ENCODE measurements at places on chromosomes 2 and 18.

- no peak for DNase-seq
These were observed 59.1 kb downstream of the CMPK2 start for GRCh38 chr2:6806604-6807003.

DNA sequence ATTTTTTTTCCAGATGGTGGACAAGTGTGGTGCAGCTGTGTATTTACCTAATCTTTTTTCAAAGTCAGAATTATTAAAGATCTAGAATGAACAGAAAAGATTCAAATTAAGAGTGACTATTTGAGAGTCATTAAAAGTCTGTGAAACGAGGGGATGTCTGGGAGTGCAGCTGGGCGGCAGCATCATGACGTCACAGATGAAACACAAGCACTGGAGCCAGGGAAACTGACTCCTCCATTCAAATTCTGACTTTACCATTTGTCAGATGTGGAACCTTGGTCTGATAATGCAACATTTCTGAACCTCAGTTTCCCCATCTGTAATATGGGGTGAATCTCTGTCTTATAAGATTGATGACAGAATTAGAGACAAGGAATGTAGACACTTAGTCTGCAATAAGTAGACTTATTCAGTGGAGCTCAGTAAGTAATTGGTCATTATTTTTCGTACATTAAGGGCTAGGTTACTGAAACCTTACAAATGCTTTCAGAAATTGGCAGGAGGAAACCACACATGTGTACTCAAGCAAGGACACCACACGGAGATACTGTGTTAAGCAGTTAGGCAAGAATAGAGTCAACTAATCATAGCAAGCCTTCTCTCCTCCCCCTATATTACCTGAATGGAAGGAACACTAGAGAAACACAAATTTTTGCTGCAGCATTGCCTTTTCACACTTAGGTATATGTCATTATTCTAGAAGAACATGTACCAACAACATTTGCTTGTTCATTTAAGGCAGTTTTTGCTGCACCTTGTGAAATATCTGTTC, 27.8 kb upstream of the CXXC1 start:
- no peak for DNase-seq

DNA sequence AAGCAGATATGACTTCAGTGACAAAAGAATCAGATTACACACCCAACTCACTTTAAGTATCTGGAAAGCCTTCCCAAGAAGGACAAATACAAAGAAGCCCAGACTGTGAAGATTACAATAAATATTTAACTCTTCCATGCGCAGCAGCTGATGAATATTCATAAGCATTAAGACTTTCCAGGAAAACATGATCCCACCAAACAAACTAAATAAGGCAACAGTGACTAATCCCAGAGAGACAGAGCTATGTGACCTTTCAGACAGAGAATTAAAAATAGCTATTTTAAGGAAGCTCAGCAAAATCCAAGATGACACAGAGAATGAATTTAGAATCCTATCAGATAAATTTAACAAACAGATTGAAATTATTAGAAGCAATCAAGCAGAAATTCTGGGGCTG, 108.2 kb upstream of the UBE2E3 start:
- DNase-seq, result no peak

GRCh38 chr2:98446850-98447249, 2.2 kb downstream of the INPP4A start:
- DNase-seq, result no peak

DNA sequence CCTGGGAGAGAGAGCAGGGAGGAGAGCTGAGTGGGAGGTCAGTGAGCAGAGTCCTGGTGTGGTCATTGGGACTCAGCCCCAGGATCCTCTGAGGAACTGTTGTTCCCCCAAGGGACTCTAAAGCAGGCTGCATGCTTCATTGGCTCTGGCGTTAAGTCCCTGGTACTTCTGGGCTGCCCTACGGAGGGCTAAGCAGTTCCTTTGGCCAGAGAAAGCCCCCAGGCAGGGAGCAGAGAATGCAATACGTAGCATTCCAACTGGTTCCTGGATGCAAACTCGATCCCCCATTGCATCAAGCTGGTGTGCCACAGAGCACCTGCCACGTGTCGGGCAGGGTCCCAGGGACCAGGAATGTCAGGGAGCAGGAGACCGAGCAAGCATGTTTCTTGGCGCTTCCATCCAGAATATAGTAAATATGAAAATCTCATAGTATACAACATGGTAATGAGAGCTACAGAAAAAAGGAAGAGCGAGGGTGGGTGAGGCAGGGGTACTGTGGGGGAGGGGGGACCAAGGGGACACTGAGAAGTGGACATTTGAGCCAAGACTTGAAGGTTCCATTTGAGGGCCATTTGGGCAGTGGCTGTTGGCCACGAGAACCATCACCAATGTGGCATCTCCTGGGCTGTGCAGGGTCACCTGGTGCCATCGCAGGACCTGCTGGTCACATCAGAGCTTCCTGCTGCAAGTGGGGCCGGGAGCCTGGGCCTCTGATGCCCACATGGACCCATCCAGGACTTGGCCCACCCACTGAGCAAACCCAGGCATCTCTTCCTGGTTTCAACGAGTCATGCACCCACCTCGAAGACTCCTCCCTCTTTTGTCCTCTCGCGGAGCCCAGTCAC, 160.4 kb downstream of the ASB1 start:
- no peak for DNase-seq

- DNase-seq, result no peak
These were observed 426.3 kb upstream of the ST6GAL2 start for GRCh38 chr2:107312240-107312639.

- no peak for DNase-seq
These were observed 16.7 kb downstream of the DPYSL5 start for GRCh38 chr2:26864646-26865045.

GRCh38 chr2:26316041-26316440, 29.9 kb upstream of the SELENOI start:
- DNase-seq, result no peak

- DNase-seq, result no peak
These were observed 5.4 kb downstream of the TGFBRAP1 start for GRCh38 chr2:105324101-105324500.

Data from activated CD8-positive, alpha-beta memory T cell treated with anti-CD3 and anti-CD28 coated beads for 1 hour (primary cell).